ENCODE measurements at places on chromosomes 7 and 10. TPM values are rescaled to one million over a fixed set of nuclear protein-coding genes. Genes with fewer than 3 reads are reported as not detected.
A peak's percentile ranks its signal among the peaks of the same experiment; 100 is the strongest.

SH2D4B gene
- total RNA-seq, result not detected

DNA sequence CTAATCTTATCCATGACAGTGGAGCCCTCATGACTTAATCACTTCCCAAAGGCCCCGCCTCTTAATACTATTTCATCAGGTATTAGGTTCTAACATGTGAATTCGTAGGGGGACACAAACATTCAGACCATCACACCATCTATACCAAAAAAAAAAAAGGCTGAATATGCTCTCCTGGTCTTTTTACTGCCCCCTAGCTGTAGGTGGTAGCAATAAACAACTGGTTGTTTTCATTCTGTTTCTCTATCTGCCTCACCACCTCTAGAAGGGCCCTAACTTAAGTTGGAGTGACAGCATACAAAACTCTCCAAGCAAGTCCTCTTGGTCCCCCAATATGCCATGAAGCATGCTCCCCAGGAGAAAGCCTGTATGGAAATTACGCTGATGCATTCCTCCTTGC is 94.1 kb downstream of the GRM8 start:
- H3K4me3 ChIP-seq, result no peak overlapping the region
- H3K36me3 ChIP-seq, result no peaks in the 10 kb centered on the region
- H3K27ac ChIP-seq, result no peak overlapping the region
- peaks cover under 1% of the 10 kb centered on the region for H3K27me3 ChIP-seq
- DNase-seq, result no peak
- no peaks in the 10 kb centered on the region for H3K4me1 ChIP-seq

DNA sequence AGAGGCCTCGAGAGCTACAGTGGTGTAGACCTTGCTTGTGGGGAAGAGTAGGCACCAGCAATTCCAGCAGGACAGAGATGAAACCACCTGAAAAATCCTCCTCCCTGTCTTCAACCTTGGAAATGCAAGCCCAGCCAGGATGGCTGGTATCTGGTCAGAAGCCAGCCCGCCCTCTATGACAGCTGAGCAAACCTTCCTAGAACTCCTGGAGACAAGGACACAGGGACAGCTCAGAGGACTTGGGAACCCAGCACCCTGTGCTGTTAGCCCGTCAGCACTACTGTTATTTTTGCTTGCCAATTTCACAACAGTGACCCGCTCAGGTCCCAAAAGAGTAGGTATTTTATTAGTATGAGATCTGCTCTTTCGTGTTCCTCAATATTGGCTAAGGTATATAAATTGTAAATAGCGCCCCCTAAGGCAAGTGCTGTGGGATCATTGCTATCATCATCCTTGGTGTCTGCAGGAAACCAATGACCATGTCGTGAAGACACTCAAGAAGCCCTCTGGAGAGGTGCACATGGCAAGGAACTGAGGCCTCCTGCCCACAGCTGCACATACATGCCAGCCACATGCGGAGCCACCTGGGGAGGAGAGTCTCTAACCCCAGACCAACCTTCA is 156.5 kb upstream of the CHST15 start:
- no peak overlapping the region for H3K4me3 ChIP-seq
- no peak overlapping the region for H3K27ac ChIP-seq
- peaks cover 8% of the 10 kb centered on the region for H3K4me1 ChIP-seq
- DNase-seq, result no peak
- H3K27me3 ChIP-seq, result no peaks in the 10 kb centered on the region
- no peaks in the 10 kb centered on the region for H3K36me3 ChIP-seq

DNA sequence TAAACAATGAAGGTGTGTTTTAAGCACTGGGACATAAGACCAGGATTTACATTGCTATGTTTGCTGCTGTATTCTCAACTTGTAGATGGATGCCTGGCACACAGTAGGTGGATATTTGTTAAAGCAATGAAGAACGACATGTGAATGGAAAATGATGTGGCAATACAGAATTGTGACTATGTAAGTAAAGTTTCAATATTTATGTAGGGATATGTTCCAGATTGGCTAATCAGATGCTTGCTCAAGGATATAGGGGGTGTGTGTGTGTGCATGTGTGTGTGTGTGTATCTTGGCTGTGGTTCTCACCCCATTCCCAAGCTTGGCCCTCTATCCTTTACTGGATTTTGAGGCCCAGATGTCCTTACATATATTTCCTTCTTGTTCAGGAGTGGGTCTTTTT is 42.7 kb upstream of the LAMB1 start:
- no peak overlapping the region for H3K4me3 ChIP-seq
- no peaks in the 10 kb centered on the region for H3K27me3 ChIP-seq
- DNase-seq, result no peak
- H3K27ac ChIP-seq, result peak overlapping the region; percentile 22
- peaks cover 12% of the 10 kb centered on the region for H3K4me1 ChIP-seq

DNA sequence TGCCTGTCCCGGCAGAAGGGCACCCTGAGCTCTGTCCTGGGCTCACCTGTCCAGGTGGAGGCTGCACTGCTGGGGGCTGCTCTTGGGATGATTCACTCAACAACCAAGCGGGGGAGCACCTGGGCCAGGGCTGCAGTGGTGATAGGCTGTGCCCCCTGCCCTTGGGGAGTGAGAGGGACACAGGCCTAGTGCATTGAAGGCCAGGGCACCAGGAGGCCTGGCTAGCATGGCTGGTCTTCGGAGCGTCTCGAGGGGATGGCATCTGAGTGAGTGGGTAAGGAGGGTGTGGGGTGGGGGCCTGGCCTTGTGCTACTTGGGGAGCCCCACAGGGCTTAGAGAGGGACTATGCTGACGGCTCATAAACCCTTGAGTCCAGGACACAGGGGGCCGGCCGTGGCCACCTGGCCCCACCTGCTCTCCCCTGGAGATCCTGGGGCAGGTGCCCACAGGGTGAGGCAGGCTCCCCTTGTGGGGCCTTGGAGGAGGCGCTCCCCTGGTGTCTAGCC is 3.1 kb downstream of the PWWP2B start:
- peaks cover 3% of the 10 kb centered on the region for H3K36me3 ChIP-seq
- no peaks in the 10 kb centered on the region for H3K27me3 ChIP-seq
- peaks cover 42% of the 10 kb centered on the region for H3K4me1 ChIP-seq

DNA sequence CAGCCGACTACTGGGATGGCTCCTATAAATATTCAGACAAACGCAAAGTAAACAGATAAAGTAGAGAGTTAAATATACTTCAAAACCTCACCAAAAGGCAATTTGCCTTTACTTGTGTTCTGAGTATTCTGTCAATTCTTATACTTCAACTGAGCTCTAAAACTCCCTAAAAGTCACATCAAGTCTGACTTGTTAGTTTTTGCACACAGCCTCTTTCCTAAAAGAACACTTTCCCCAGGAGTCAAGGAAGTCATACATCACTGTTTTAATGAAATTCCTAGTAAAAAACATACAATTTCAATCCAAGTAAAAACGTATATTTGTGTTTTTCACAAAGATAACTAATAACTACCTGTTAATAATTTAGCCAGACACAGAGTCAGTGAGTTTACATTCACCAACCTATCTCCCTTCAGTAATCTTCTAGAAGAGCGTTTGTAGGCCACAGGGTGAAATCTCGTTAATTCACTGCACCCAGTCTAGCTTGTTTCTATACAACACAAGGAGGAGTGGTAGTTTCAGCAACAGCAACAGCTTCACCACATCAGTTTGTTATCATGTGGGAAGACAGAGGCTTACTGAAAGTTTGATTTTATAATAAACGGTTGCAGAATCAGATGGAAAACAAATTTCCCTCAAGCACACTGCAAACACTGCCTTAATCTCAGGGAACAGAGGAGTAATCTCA is 2.7 kb downstream of the COBL start:
- H3K27me3 ChIP-seq, result no peaks in the 10 kb centered on the region
- H3K36me3 ChIP-seq, result no peaks in the 10 kb centered on the region
- H3K4me3 ChIP-seq, result no peak overlapping the region
- H3K4me1 ChIP-seq, result peaks cover 71% of the 10 kb centered on the region

DNA sequence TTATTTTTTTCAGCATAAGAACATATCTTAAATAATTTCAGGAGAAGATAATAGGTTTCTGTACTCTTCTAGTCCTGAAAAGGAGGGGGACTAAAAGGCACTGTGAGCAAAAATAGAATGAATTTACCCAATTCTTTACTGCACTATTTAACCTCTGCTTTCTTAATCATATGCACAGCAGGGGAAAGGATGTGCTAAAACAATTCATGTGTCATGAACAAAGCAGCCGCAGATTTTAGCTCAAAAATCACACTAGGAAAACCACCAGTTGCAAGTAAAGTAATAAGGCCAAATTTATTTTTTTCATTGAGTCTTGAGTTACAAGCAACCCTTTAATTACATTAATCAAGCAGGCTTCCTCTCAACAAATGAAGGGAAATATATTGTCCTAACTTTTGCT is 80.1 kb downstream of the CABCOCO1 start:
- DNase-seq, result no peak
- H3K27ac ChIP-seq, result no peak overlapping the region
- no peaks in the 10 kb centered on the region for H3K27me3 ChIP-seq
- H3K4me3 ChIP-seq, result no peak overlapping the region
- H3K36me3 ChIP-seq, result no peaks in the 10 kb centered on the region
- no peaks in the 10 kb centered on the region for H3K4me1 ChIP-seq

DNA sequence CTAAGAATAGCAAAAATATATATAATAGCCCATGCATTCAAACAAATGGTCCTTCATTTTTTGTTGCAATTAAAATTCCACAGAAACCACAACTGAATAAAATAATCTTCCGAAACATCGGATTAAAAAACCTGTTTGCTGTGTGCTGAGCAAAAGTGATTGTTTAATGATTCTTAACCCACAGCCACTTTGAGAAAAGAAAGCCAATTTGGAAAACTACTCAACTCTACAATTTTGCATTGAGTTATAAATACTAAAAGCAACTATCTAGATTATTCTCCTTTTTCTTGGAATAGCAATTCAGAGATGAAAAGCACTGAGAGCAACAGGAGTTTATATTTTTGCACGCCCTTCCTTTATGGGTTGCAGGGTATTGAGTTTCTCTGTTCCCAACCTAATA is 8.0 kb downstream of the ADRB1 start:
- H3K27ac ChIP-seq, result no peak overlapping the region
- no peaks in the 10 kb centered on the region for H3K27me3 ChIP-seq
- H3K4me1 ChIP-seq, result peaks cover 22% of the 10 kb centered on the region
- H3K36me3 ChIP-seq, result no peaks in the 10 kb centered on the region
- no peak overlapping the region for H3K4me3 ChIP-seq

Measured in esophagus muscularis mucosa (tissue), 4 donors.